ENCODE measurements at places on chromosomes 2 and 18.

DNA sequence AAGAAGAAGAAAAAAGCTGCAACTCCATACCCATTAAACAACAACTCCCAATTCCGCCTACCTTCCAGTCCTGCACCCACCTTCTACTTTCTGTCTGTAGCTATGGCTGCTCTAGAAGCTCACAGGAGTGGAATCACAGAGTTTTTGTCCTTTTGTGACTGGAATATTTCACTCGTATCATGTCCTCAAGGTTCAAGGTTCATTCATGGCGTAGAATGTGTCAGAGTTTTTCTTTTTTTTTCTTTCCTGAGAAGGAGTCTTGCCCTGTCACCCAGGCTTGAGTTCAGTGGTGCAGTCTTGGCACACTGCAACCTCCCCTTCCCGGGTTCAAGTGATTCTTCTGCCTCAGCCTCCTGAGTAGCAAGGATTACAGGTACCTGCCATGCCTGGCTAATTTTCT, 97.4 kb upstream of the ODC1 start:
- no peak for DNase-seq

DNA sequence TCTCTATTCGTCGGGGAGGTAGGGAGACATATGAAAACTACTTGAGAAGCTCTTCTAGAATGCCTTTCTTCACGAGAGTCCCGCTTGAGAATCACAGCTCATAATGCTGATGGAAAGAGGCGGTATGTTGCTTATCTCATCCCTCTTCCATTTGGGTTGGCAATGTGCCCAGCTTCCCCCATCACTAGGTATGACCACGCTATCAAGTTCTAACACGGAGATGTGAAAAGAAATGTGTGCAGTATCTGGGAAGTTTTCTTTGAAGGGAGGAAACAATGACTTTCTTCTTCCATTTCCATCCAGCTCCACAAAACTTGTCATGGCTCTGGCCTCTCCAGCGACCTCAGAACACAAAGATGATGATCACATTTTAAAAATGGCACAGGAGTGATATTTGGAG, 742.4 kb downstream of the DCDC2C start:
- no peak for DNase-seq

- no peak for DNase-seq
Measured at GRCh38 chr18:46243095-46243494, 138.9 kb downstream of the HAUS1 start.

- peak; percentile 91 for DNase-seq
Measured at GRCh38 chr2:42371611-42372473, 10.8 kb upstream of the COX7A2L start.

DNA sequence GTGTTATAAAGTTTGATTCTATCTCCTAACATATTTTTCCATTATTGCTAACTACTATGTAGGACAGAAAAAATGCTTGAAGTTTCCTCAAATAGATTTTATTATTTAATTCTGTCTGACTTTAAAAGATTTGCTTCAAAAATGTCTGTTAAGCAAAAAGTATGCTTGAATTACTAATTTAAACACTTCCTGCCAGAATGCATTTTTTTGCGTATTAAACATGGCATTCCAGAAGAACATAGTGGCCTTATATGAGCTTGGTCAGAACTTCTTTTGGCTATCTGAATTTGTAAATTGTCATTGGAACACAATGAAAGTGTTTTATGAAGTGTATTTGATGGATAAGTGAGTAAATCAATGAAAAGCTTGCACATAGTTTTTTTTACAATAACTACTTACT, 37.8 kb downstream of the MBD5 start:
- no peak for DNase-seq

DNA sequence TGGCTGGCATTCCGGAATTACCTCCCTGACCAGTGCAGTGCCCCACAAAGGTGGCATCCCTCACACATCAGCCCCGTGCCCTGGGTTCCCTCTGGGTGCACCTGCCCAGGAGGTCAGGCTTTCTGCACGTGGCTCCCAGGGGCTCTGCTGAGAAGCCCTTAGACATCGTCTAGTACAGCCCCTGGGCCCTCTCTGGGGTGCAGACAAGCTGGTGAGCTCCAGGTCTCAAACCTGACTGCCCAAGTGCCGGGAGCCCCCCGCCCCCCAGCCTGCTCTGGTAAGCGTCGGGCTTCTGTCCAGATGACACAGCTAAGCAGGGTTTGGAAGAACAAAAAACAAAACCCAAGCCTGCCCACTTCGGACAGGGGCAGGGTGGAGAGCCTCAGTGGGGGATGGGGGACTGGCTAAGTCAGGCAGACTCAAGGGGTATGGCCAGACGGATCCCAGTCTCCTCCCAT, 20.2 kb downstream of the TWIST2 start:
- DNase-seq: no peak

DNA sequence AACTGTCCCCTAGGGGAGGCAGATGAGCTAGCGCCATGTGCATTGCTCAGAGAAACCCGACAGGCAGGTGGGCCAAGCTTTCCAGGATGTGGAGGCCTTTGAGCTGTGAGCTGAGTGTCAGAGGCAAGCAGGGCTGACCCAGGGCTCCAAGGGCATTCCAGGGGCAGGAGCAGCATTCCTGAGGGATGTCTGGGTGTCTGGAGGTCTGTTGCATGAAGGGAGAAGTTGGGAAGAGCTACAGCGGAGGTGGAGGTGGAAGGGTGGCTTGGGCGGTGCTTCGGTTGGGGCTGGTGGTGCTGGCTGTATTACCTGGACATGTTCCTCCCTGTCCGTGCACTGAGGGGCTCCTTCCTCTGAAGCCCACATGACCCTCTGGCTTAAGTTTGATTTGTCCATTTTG, 102.8 kb downstream of the RNF144A start:
- no peak for DNase-seq

DNA sequence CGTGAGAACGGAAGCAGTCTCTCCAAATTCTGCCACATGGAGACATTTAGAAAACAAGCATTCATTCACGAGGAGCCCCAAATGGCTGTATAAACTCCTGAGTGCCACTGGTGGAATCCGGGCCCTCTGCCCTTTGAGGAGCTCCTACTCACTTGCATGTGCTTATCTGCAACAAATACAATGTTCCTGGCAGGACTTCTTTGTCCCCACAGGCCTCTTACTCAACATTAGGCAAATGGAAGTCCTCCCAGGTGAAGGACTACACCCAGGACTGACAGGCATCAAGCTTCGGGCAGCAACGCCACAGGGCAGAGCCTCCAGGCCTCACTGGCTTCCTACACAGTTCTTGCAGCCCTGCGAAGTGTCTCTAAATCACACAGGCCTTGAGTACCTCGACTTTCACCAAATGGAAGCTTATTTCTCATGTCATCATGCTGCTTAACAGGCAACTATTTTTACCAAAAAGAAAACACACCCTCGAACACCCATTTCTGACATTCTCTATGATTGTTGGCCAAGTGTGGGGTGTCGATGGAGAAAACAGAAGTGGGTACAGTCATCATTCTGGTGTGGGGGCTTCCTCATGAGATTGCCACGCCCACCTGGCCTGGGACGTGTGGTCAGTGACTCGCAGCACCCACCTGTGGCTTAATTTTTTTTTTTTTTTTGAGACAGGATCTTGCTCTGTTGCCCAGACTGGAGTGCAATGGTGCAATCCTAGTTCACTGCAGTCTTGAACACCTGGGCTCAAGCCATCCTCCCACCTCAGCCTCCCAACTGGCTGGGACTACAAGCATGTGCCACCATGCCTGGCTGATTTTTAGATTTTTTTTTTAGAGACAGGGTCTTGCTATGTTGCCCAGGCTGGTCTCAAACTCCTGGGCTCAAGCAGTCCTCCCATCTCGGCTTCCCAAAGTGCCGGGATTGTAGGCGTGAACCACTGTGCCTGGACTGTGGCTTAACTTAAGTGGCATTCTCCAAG, 186.8 kb upstream of the GLI2 start:
- no peak for DNase-seq

- DNase-seq: no peak
Measured at GRCh38 chr18:70417847-70418246, 129.0 kb downstream of the SOCS6 start.

- no peak for DNase-seq
Measured at GRCh38 chr18:12321333-12321732, 13.3 kb downstream of the TUBB6 start.

- DNase-seq: peak; percentile 72
Measured at GRCh38 chr2:181774685-181775084, 94.4 kb upstream of the NEUROD1 start.

DNA sequence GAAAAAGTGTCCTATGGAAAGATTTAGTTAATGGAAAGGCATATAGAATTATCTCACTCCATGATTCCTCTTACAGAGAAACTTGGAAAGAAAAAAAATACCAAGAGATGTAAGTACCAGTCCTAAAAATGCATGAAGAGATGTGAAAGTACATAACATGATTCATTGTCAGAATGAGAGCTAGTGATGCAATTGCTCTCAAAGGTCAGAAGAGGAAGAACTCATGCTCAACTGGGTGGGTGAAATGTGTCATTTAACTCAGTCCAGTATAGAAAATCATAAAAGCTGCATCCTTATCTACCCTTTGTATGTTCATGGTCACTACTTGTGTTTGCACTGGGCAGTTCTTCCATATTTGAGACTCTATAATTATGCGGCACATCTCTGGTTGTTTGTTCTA, 300.0 kb upstream of the PIK3C3 start:
- no peak for DNase-seq

DNA sequence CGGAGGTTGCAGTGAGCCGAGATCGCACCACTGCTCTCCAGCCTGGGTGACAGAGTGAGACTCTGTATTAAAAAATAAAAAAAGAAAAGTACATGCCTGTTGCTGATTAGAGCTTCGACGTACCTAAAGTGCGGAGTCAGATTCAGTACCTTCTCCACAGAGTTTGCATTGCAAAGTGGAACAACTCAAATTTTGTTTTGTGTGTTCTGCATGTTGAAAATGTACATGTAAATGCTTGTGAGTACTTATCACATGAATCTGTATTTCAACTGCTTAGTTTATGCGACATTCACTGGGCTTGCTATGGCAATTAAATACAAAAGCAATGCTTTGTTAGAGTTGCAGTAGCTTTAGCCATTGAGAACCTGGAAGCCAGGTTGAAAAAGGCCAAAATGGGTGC, 36.4 kb downstream of the ACTR2 start:
- no peak for DNase-seq

DNA sequence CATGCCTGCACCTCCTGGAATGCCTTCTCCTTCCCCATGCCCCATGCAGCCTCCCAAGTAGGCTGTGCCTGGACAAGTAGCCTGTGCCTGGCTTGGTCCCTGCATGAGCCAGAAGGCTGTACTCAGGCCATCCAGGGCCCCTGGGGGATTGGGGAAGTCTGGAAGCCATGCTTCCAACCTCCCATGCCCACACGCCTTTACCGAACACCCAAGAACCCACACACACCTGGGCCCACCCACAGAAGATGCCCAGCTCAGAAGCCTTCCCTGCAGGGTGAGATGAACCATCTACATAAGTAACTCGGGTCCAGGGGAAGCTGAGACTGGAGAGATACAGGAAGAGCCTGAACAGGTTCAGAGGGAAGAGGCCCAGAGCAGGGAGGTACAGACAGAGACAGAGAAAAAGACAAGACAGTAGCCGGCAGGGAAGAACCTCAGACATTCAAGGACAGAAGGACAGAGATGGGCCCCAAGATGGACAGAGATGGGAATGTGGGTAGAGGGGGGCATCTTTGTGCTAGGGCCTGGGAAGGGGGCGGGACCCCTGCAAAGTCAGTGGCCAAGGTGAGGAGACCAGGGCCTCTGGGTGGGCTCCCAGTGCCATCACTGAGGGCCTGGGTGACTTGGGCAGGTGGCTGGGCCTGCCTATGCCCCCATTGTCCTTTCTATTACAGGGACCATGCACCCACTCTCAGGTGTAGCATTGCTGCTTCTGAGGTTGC, 4.3 kb downstream of the BIN1 start:
- DNase-seq: no peak

DNA sequence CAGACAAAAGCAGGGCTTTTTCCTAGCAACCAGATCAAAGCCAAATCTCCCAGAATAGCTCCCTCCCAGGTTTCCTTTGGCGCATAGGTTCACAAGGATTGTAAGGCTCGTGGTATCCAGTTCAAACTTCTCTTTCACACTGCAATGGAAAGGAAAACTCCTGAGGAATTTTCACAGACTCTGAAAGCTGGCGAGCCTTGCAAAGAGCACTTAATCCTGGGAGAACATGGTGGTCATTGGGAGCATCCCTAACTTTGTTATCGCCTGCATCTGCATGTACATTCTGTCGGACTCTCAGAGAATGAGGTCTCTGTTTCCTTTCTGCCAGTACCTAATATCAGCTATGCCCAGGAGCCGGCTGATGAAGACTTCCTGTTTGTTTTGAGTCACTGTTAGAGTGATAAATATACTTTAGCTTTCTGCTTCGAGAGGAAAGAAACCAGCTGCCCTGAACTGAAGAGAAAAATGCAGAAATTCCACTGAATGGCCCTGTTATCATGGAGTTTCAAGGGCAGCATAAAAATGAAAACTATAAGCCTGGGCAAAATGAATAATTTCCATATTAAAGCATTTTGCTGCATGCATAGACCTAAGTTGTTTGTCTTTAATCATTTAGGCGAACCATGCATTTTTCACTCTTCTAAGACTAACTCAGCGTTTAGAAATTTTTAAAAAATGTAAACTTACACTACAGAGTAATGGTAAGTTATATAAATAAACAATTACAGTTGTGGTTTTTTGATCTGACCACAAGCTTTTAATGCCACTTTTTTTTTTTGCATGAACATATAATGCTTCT, 76.4 kb upstream of the ZEB2 start:
- peak; percentile 37 for DNase-seq

DNA sequence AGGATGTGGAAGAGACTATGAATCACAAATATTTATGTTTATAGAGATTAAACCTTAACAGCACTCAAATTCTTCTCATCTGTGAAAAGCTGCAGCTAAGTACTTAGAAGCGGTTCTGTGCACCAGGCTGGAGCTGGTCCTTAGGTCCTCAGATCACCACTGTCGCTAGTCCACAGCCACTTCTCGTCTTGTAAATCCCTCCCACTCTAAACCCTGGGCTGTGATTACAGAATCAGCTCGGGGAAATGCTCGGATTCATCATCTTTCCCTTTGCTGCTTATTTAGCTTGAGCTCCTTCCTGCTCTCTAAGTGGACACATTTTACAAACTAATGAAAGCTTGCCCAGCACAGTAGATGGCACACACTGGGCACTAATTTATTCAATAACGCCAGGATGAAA, 61.7 kb downstream of the RNF152 start:
- DNase-seq: no peak

DNA sequence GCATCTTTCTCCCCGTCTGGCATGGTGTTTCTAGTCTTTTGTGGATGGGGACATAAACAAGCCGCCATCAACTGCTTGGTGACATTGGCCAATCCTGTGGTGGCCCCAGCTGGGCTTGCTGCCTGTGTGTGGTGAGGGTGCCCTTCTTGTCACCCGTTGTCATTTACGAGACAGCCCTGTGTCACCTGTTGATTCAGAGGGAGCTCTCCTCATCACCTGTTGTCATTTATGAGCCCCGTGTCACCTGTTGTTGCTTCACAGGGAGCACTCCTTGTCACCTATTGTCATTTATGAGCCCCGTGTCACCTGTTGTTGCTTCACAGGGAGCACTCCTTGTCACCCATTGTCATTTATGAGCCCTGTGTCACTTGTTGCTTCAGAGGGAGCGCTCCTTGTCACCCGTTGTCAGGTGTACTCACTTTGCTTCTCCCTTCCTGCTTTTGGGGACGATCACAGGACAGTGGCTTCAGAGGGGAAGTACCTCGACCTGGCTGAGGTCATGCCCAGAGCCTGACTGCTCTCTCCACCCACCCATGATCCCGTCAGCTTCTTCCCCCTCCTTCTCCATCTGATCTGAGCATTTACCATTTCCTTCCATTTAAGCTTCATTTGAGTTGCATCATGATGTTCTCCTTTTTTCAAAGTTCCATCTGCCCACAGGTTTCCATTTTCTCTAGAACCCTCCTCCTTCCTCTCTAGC, 29.1 kb downstream of the HPCAL1 start:
- no peak for DNase-seq
